HTR-8/SVneo (cell line): ENCODE measurements at places on chromosomes 1 and 21.
A peak's percentile ranks its signal among the peaks of the same experiment; 100 is the strongest.

DNA sequence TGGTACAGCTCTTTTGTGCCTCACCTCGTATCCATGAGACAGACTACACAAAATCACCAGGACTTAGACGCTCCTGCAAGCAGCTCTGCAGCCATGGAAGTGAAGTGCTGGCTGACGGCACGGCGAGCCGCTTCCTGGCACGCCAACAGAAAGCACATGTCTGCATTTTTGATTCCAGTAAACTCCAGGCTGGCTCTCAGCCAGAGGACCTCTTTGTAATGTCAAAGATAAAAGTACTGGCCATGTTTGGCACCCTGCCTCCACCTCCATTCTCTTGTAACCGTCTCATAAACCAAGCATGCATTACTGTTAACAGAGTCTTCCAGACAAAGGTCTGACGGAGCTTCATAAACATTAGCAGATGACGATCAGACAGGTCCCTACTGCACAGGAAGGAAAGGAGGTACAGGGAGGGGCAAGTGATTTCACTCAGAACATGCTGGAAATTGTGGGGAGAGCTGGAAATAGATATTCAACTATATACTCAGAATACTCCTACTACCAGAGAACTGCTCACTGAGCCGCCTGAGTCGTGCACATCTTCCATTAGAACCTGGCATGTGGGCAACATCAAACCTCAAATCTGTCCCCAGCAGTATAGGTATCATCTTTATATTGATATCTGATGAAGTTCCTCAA, 632.0 kb downstream of the SMYD3 start:
- no peak for DNase-seq

GRCh38 chr1:17763417-17763816, 8.3 kb downstream of the ACTL8 start:
- DNase-seq: no peak

- DNase-seq: no peak
Measured at GRCh38 chr1:230185076-230186001, 118.3 kb downstream of the GALNT2 start.

GRCh38 chr1:160227034-160227433, 21.9 kb downstream of the PEA15 start:
- DNase-seq: no peak

DNA sequence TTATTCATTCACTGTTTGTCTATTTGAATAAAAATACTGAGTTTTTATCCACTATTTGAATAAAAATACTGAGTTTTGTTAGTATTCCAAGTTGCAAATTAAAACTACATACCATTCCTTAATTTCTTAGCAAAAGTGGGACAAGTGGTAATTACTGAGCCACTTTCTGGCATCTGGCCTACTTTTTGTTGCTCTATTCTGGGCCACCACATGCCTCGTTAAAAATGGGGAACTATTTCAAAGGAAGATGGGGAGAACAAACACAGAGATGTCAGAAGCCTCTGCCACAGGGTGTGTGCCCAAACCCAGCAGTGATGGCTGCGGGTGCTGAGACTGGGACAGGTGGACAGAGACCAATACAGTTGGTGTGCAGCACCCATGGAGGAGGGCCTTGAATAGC, 14.6 kb downstream of the PIGP start:
- no peak for DNase-seq

GRCh38 chr21:32423320-32424190, 11.0 kb downstream of the EVA1C start:
- no peak for DNase-seq

- no peak for DNase-seq
Measured at GRCh38 chr1:160544647-160545046, 21.6 kb upstream of the SLAMF6 start.

DNA sequence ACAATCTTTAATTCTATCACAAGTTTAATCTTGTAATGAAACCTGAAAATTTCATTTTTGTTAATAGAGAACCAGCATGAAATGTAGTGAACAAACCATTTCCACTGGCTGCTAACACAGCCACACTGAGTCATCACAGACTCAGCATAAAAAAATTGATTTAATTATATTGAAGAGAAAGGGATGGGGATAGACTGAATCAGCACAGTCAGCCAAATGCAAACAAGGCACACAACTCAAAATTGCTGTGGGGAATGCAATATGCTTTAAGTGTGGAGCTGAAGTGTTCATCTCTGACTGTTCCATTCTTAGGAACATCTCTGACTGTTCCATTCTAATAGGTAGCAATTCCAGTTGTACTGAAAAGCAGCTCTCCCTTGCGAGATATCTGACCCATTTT, 299.8 kb downstream of the MRPL39 start:
- DNase-seq: no peak

GRCh38 chr1:9589719-9590157, 1.0 kb downstream of the TMEM201 start:
- DNase-seq: no peak

DNA sequence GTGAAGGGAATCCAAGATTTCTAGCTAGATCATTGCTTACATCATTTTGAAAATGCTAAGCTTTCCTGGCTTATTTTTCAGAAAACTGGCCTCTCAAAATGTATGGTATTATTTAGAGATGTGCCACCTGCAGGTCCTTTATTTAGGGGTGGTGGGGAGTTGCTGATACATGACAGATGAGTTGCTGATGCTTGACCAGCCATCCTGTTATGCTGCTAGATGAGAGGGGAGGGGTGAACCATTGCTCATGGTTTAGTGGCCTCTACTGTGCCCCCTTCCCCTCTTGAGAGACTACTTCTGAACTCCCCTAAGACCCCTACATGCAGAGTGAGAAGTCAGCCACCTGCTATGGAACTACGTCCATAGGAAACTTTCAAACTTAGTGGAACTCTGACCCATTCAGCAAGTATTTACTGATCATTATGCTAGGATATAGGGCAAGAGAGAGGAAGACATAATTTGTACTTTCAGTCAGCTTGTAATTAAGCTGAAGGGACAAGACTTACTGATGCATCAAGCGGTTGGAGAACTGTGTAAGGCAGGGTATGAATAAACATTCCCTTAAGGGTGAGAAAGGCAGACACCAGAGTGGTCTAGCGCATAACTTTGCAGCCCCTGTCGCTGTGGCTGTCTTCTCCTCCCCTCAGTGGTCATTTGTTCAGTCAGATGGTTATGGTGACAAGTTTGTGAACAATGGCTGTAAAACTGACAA, 34.6 kb downstream of the SLAMF6 start:
- no peak for DNase-seq

GRCh38 chr21:33948951-33949444, 33.4 kb upstream of the ATP5PO start:
- no peak for DNase-seq

DNA sequence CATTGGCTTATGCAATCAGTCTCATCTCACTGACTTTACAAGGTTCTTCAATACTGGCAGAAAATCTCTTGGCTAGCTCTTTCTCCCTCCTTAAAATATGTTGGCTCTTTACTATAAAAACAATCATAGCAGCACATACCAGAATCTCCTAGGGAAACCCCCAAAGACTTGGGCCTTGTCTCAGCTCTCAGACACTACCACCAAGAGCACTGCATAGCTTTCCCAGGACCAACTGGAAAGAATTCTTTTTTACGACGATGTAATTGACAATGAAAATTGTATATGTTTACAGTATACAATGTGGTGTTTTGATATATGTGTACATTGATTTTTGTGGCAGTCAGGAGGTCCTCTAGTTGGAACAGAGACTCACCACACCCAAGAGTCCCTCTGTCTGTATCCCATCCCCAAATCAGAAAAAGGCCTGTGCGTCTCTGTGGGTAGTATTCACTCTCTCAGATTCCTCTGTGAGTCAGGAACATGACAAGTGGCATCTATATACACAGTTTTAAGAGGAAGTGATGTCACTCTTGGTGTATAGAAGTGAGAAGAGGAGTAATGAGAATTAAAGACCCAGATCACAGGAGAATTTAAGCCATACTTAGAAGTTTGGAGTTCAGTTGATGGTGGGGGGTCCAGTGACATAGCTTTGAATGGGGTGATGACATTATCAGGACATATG, 21.1 kb downstream of the SMAP2 start:
- DNase-seq: no peak

GRCh38 chr1:111030590-111030989, 66.9 kb upstream of the LRIF1 start:
- DNase-seq: peak; percentile 6

GRCh38 chr1:55214934-55215193, 300 bp downstream of the USP24 start:
- no peak for DNase-seq

GRCh38 chr1:36881541-36881940, 152.8 kb downstream of the GRIK3 start:
- DNase-seq: no peak

- DNase-seq: peak; percentile 61
Measured at GRCh38 chr1:9615316-9616063, 26.8 kb downstream of the TMEM201 start.

GRCh38 chr1:193458628-193459027, 272.2 kb upstream of the B3GALT2 start:
- DNase-seq: no peak

GRCh38 chr1:36522021-36522420, 39.3 kb upstream of the CSF3R start:
- no peak for DNase-seq

- no peak for DNase-seq
Measured at GRCh38 chr1:60835649-60836048, 246.7 kb upstream of the NFIA start.

DNA sequence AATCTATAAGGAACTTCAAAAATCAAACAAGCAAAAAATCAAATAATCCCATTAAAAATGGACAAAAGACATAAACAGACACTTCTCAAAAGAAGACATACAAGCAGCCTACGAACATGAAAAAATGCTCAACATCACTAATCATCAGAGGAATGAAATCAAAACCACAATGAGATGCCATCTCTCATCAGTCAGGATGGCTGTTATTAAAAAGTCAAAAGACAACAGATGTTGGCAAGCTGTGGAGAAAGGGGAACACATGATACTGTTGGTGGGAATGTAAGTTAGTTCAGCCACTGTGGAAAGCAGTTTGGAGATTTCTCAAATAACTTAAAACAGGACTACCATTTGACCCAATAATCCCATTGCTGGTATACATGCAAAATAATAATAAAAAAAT, 226.4 kb downstream of the S1PR1 start:
- no peak for DNase-seq

DNA sequence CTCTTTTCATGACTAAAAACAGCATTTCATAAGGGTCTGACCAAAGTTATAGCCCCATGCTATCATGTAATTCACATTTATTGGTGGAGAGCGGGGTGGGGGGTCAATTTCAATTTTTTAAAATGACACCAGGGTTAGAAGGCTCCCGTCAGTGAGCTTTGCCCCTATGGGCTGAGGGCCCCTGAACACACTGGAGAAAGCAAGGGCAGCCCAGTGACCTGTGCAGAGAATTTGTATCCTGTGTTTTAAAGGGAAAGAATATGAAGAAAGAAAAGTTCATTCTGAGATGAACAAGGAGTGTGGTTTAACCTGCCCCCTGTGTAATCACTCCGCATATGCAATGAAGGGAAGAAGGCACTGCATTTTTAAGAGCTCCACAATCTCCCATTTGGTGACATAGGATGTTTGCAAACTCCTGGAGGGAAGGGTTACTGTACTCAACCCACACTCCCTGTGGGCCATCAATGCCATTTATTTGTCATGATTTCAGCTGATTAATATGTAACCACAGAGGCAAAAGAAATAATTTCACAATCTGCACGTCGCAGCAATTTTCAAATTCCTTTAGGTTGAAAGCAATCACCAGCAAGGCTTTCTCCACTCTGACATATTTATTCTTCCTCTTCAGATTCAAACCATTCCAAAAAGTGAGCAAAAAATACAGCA, 95.6 kb downstream of the ZNF281 start:
- DNase-seq: peak; percentile 27

GRCh38 chr1:220789532-220790147, 2.9 kb downstream of the MTARC1 start:
- no peak for DNase-seq

DNA sequence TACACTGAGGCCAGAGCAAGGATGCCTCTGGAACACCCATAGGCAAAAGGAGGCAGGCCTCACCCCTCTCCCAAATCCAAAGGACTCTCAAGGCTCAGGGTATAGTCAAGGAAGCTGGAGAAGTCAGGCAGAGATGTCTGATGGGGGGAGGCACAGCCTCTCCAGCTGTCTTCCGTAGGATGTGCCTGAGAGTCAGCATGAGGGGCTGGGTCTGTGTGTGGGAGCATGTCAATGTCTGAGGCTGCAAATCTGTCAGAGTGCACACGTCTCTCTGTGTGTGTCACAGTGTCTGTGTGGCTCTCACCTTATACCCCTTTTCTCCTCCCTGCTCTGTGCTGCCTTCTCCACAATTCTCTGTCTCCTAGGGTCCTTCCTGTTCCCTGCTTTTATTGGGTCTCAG, 4.0 kb downstream of the HPCAL4 start:
- DNase-seq: no peak

DNA sequence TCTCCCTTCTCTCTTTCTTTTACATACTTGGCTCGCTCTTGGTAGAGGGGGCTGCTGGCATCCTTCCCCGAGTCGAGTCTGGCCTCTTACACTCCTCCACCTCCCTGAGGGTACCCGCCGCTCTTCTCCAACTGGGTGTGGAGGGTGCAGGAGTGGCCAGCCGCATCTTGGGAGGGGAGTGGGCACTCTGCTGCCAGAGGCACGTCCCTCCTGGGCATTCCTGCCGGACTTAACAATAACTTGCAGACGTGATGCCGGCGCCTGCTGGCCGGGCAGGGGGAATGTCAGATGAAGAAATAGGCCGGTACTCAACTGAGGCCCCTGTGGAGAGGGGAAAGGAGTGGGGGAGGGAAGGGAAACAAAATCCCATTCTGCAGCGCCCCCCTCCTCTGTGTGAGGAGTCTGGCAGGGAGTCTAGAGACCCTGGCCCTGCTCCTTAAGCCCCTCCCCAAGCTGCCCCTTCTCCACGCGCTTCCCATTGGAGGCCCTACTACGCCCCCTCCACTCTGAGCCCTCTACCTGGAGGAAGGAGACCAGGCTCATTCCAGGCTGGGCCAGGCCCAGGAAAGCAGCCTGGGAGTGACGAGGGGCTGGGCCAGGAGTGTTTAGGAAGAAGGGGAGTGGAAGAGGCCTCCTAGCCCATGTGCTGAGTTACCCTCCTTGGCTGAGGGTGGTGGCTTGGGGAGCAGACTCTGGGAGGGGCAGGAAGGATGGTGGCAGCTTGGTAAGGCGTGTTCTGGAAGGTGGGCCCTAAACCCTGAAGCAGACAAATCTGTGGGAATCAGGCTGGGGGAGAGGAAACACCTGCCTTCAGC, 1.8 kb downstream of the ATP2B4 start:
- peak; percentile 56 for DNase-seq

GRCh38 chr1:2875707-2876561, 74.4 kb upstream of the TTC34 start:
- no peak for DNase-seq
